Activated naive CD8-positive, alpha-beta T cell treated with anti-CD3 and anti-CD28 coated beads, Interleukin-2, amount 50 U/mL, for 24 hours (primary cell): ENCODE measurements at places on chromosomes 7 and 10.

- DNase-seq = no peak
Measured at GRCh38 chr10:123149568-123150270, 1.8 kb downstream of the HMX2 start.

DNA sequence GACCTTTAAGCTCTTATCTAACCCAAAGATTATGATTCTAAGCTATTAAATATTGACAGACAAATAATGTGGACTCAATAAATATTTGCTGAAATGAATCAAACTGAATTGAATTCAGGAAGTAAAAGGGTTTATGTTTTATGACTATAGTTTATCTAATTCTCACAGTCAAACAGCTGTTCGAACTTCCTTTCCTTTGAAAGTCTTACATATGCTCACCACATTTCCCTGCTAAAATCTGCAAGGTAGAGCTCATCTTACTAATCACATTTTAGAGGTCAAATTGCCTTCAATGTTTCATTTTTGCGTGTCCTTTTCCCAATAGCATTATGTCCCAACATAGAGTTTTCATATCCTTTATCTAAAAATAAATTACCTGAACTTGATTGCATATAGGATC, 154.9 kb upstream of the PPP1R3A start:
- no peak for DNase-seq

GRCh38 chr10:30455816-30456215, 21.8 kb downstream of the MAP3K8 start:
- no peak for DNase-seq

- DNase-seq = no peak
Measured at GRCh38 chr7:124566583-124566982, 199.0 kb downstream of the GPR37 start.

DNA sequence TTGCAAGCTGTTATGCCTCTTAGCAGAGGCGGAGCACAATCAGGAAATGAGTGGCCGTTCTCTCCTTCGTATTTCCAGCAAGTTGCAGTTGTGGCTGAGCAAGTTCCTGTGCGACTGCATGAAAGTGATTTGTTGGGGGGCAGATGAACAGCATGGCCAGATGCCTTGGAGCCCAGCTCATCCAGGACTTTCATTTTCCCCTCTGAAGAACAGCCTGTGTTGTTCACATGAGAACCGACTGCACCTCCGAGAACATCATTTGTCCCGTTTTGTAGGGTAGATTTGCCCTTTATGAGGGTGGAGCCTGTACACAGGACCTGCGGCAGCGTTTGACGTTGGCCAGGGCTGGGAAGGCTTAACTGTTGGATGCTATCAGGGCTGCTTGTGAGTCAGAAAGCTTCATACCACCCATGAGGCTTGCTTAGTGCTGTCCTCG, 4.4 kb downstream of the BAG3 start:
- DNase-seq = peak; percentile 23

DNA sequence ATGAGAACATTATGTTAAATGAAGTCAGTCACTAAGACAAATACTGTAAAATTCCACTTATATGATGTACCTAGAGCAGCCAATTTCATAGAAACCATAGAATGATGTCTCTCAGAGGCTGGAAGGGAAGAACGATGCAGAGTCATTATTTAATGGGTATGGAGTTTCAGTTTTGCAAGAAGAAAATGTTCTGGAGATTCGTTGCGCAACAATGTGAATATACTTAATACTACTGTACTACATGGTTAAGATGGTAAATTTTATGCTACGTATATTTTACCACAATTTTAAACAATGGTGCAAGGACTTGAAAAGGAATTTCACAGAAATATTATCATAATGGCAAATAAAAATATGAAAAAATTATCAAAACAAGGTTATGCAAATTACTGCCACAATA, 972.6 kb downstream of the KCNMA1 start:
- no peak for DNase-seq

- peak; percentile 42 for DNase-seq
Measured at GRCh38 chr7:82677493-82677892, 233.9 kb upstream of the CACNA2D1 start.

- no peak for DNase-seq
Measured at GRCh38 chr7:5766321-5766761, 15.1 kb downstream of the RNF216 start.

DNA sequence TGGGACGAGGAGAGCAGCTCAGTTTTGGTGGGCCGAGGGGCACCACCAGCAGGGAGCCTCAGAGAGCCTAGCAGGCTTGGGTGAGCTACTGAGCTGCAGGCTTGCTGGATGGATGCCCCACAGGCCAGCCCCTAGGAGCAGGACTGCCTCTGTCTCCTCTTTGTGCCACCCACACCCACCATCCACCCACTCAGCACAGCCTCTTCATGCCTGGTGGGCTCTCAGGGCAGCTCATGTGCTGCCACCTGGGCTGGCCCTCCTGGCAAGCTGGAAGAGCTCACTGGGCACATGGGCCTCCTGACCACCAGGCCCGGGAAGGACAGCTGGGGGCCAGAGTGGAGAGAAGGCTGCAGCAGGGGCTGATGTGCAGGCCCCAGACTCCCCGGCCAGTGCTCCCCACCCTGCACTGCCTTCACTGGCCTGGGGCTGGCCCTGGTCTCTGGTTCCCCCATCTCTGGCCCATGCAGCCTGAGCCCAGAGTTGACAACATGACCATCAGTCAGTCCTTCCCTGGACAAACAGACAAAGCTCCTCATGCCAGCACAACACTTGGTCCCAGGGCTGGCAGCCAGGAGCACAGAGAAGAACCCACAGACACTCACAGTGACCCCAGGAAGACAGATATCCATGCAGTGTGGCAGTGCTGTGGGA, 8.2 kb downstream of the RASGEF1A start:
- no peak for DNase-seq

- DNase-seq = no peak
Measured at GRCh38 chr7:105639667-105640493, 58.6 kb upstream of the EFCAB10 start.

DNA sequence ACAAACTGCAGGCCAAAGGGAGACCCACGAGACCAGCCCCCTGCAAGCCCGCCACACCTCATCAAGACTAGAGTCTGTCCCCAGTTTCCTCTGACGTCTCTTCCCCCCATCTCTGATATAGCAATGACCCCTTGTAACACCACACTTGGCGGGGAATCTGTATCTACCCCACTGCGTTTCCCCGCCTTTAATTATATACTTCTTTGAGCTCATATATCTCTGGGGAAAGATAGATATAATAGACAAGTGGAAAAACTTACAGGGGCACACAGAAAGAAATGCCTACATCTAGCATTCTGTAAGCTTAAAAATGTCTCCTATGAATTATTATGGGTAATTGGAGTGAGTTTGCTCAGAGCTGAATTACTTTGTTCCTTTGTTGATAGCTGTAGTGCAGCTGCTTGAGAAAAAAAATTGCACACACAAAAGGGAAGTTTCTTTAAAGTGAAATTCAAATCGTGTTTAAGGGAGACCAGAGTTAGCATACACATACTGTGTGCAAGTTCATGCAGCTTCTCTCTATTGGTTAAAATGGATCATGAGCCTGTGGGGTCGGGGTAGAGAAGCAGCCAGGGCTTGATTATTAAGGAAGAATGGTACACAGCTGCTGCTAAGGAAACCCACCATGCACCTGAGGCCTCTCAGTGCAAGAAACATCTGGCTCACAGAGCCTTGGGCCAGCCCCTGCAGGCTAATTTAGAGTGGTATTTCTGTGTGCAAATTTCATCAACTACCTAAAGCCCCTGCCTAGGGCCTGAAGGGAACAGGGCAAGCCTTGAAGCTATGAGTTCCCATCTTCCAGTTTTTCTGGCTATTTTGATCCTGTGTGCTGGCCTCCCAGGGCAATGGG, 32.5 kb downstream of the CDCA7L start:
- DNase-seq = no peak

DNA sequence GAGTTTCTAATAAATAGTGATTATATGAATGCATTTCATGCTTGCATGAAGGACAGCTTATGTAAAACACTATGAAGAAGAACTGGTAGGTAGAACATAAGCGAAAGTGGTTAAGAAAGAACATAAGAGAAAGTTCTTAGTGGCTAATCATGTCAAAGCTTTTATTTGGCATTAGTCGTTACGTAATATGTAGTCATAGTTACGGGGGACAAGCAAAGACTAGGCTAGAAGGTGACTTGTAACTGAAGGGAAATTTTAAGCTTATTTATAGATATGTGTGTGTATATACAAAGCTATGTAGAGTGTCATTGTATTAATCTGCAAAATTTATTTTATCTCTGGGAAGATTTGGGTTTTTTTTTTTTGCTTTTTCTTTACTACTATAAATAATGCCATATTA, 36.9 kb downstream of the CAPZA2 start:
- DNase-seq = no peak

DNA sequence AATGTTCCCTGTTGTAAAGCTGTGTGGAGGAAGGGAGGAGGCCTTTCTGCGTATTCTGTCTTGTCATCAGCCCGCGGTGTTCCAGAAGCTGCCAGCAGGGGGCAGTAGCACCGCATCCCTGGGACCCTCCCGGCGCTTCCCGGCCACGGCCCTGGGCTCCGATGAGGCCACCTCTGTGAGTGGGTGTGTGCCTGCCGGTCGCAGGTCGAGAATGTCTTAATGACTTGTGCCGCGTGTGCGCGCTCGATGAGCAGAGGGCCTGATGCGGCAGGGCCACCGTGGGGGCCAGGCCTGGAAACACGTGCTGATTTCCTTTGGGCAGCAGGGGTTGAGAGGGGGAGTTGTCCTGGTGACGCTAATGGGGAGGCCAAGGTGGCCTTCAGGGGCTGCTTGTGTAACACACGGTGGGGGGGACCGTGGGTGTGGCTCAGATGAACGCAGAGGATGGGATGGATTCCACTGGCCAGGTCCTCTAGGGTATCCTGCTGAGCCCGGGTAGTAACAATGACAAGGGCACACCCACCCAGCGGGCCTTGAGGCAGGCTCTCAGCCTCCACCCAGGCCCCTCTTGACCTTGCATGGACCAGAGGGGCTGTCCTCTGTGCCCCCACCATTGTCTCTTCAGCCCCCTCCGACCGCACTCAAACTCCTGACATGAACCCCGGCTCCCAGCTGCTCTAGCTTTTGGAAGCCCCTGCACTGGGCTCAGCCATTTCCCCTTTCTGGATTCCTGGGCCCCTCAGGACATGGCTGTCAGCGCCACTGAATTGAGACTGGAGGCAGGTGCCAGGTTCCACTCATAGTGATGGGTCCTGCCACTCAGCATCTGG, 135.9 kb upstream of the PODXL start:
- peak; percentile 70 for DNase-seq

DNA sequence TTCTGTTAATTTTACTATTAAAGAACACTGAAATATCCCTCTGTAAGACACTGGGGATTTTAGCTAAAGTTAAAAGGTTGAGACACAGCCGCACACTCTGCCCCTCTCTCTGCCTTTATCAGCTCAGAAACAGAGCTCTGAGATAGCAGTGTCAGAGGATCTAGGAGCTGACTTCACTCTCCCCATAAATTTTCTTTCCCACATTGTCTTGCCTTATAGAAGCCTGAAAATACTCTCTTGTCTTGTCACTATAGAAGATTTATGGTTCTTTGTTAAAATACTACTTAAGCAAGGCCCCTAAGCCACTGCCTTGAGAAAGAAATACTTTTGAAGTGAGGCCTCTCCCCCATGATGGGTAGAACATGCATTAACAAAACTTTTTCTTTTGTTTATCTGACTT, 105.7 kb upstream of the C10orf90 start:
- DNase-seq = no peak

DNA sequence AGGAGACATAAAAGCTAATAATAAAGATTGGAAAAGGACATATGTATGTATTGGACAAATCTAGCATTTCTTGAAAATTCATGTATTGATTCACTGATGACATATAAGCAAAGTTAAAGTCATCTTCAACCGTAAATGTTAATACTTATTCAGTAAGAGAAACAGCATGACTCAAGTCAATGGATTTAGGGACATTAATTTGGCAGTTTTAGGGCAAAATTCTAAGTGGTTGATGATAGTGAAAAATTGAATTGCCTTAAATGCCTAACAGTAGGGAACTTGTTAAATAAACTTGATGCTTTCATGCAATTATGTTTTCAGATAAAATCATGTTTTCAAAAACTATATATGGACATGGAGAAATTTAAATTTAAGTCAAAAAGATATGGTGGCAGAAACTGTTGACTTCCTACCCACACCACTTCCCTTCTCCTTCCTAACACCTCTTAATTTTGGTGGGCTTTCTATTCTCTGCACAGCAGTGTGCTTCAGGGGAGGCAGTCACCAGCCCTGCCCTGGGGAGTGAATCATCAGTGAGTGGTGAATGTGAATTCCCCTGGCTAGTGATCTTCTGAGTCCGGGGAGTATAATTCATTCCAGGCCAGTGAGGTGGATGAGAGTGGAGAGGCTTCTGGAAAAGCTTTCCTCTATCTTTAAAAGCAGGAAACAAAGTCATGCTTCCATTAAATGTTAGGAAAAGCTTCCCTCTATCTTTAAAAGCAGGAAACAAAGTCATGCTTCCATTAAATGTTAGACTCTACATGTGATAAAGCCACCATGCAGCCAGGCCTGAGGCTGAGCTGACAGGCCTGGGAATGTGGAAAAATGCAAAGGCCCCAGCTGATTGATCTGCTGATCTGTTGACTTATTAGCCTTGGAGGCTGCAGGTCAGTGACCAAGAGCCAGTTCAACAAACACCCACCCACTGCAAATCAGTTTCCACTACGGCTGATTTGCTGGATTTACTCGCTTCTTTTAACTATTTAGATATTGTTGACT, 25.2 kb upstream of the ITGB1 start:
- peak; percentile 41 for DNase-seq

DNA sequence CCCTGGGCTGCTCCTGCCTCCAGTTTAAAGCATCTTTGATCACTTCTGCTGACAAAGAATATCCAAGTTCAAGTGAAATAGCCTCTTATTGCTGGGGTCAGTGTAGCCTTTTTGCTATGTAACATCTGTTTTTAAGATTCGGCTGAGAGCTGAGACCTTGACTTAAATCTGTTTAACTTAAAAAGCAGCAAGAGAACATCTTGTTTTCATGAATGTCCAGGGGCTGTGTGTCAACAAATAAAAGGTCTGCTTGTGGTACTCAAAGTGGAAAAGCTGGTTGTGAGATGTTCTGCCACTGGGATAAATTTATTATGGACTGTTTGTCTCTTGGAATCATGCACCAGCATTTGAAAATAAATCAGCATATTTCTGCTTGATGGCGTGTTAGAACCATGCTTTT, 73.2 kb downstream of the CALD1 start:
- no peak for DNase-seq

GRCh38 chr10:74078037-74078436, 72.6 kb downstream of the AP3M1 start:
- peak; percentile 65 for DNase-seq

DNA sequence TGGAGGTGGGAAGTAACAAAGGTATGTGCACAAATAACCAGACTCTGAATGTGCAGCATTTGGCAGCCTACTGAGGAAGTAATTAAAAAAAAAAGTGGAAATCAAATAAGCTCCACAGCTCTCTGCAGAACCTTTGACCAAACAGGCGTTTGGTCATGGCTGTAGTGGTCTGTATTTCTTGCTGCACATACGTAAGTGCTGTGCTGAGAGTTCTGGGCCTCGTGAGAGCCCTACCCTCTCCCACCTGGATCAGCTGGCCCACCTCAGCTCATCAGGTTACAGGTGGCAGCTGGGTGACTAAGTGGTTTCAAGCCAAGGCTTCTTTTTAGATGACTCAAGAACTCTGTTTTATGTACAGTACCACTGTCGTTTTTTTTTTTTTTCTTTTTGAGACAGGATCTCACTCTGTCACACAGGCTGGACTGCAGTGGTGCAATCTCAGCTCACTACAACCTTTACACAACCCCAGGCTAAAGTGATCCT, 178.2 kb upstream of the KLF6 start:
- no peak for DNase-seq
